Activated gamma-delta T cell (primary cell): ENCODE measurements at places on chromosomes 2 and 18.

DNA sequence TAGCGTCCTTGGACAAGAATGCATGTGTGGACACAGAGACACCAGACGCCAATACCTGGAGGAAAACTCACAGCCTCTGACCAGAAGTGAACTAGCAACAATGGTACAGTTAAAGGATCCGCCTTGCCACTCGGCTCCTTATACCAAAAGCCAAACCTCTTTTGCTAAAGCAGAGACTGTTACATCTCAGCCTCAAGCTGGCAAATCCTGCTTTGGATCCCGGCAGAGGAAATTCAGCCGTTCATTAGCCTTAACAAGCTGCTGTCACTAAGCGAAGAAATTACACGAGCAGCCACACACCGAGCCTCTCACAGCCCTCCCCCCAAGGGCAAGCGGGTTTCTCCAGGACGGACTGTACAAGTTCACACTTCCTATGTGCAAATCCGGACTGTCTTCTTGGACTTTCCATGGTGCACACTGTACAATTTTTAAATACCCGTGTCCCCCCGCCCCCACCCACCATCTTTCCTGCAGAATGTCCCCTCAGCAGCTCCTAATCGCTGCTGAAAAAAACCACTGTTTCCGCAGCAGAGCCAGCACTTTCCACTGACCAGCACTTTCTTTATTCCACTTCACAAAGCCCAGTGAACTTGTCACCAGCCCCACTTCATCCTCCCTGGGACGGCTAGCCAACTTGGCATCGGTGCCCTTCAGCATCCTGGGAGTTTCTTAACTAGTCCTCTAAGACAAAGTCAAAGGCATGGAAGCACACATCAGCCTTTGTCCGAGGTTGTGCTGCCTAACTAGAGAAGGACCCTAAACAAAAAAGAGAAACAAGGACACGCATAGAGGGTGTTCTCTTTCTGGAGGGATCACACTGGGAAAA is 1.5 kb downstream of the KLF7 start:
- DNase-seq, result no peak

DNA sequence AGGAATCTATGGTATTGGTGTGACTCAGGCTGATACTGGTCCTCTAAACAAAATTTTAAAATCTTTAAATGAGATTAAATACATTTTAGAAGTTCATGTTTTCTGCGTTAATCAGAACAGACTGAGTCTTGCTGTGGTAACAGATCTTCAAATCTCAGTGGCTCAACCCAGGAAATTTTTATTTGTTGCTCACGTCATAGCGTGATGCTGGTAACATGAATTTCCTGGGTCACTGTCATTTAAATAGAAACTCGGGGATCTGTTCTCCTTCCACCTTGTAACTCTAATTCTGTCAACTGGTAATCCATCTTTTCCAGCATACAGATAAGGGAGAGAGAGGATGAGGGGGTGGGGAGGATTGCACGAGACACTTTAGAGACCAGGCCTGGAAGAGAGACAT is 90.0 kb downstream of the CDC42EP3 start:
- no peak for DNase-seq

- DNase-seq, result peak; percentile 25
Measured at GRCh38 chr18:657311-658000, at the start of gene TYMS. Gene TYMS (plus strand): TSS chr18:657653. CDS start chr18:657743, 90 bp downstream.

- no peak for DNase-seq
Measured at GRCh38 chr2:107338059-107338458, 452.1 kb upstream of the ST6GAL2 start.

GRCh38 chr2:130310881-130311280 is 31.8 kb upstream of the IMP4 start:
- no peak for DNase-seq

DNA sequence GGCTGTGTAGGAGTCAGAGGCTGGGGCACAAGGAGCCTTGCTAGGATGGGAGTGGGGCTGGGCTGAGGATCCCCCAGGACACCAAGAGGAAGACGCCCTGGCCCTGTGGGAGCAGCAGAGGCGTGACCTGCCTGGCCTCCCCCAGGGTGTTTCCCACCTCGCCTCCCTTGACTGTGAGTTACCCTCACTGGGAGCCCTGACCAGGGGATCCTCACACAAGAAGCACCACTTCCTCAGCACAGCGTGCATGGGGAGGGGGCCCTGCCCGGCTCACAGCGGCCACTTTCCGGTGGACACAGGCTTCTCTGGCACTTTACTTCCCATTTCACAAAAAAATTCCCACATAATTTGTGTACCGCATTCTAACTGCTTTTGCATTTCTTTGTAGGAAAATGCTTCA is 187.7 kb downstream of the EIPR1 start:
- DNase-seq, result no peak

DNA sequence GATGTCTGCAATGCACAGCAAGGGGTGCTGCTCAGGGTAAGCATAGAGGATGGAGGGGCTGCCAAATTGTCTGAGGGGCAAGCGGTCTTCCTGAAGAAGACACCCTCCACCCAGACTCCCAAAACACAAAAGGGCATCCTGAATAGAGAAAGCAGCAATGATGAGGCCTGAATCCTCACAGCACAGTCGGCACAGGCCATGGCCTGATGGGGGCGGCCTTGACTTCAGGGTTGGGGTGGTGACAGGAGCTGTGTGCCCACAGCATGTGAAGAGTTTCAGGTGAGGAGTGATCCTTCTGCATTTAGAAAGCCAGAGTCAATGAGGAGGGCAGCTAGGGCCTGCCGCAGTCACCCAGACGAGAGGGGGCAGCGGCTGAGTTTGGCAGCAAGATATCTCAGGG is 159.4 kb downstream of the GALNT14 start:
- no peak for DNase-seq

DNA sequence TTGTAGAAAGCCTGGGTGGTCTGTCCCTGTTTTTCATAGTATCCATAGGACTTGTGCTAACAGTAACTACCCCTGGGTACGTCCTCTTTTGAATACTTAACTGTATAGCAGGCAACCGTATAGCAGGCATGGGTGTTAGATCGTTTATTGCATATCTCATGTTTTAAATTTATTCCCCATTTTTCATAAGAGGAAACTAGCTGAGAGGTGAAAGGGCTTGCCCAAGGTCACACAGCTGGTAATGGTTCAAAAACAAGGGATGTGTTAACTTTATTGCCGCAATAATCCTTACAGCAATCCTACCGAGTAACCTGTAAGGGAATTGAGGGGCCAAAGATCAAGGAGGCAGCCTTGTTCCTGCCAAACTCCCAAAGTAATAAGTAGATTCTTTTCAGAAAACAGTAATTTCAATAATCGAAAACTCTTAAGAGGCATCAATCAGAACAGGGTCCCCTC is 990 bp upstream of the MGAT4A start:
- no peak for DNase-seq

DNA sequence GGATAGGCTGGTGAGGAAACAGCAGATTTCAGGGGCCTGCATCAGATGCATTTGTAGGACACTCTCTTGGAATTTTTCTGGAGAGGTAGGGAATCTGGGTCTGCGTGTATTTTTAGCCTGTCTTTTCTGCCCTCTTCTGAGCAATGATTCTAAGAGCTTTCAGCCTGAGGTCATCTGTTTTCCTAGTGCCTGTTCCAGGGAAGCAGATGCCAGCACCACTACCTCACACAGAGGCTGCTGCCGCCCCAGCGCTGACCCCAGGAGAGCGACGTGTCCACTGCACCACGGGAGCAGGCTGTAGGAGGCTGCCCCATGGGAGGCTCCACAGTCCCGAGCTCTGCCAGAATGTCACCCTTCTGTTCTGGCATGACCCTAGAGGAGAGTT is 316.5 kb downstream of the CYP26B1 start:
- DNase-seq, result no peak

GRCh38 chr2:195202163-195202845 is 454.7 kb upstream of the SLC39A10 start:
- DNase-seq, result no peak

GRCh38 chr2:142794850-142795249 is 82.6 kb upstream of the KYNU start:
- DNase-seq, result no peak

- no peak for DNase-seq
Measured at GRCh38 chr2:97754690-97755346, 41.4 kb downstream of the ZAP70 start.

GRCh38 chr2:194155431-194155830 is 1501.6 kb upstream of the SLC39A10 start:
- no peak for DNase-seq

GRCh38 chr2:229220254-229220653 is 50.8 kb downstream of the PID1 start:
- DNase-seq, result no peak

DNA sequence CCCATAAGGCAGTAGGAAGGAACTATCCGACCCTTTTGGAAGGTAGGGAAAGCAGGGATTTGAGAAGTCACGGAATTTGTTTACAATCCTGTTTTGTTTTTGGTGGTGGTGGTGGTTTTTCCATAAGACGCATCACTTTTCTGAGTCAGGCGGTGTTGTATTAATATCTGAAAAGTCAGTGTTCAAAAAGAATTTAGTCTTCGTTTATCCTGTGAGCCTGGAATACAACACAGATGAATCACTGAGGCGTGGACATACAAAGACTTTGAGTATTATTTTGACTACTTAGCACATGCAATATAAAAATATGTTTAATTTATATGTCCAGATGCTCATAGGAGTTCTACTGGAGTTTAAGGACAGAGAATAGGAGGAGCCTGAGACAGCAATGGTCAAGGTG is 785 bp downstream of the ZNF892 start:
- DNase-seq, result no peak

DNA sequence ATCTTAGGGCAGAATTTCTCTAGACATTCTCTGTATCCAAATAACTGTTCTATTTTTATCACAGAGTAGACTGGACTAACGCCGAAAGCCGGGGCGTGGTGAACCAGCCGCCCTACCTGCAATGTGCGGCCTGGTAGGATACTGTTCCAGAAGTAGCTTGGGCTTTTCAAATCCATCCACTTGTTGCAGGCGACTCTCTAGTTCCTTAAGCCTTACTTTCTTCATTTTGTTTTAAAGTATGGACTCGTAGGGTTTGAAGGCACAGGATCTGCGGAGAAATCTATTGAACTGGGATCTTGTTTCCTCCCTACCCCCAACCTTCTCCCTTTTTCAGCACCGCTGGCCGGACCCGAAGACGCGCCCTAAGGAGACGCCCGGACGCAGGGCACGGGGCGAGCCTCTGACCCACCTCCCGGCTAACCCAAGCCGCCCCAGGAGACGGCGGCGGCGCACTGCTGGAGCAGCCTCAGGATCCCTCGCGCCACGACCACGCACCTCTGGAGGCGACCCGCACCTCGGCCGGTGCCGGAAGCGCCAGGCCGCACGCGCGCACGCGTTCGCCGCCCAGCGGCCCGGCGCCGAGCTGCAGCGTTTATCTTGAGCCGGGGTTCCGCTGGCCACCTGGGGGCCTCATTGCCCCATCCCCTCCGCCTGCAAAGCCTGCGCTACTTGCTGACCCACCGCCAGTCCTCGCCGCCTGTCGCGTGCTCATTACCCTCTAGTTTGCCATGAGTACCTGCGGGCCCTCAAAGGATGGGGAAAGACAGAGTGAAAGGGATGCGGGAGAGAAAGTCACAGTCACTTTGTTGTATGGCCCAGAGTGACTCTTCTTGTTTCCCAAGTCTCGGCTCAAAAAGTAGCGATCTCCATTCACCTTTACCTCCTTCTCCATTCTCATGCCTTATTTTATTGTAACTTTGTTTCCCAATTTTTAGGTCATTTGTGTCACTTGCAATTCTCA is at the start of gene METTL5:
TSS of gene METTL5 (minus strand) at position 533 of the 961 bp plus-strand sequence. CDS start at position 225, 308 bp downstream.
- DNase-seq, result peak; percentile 63

DNA sequence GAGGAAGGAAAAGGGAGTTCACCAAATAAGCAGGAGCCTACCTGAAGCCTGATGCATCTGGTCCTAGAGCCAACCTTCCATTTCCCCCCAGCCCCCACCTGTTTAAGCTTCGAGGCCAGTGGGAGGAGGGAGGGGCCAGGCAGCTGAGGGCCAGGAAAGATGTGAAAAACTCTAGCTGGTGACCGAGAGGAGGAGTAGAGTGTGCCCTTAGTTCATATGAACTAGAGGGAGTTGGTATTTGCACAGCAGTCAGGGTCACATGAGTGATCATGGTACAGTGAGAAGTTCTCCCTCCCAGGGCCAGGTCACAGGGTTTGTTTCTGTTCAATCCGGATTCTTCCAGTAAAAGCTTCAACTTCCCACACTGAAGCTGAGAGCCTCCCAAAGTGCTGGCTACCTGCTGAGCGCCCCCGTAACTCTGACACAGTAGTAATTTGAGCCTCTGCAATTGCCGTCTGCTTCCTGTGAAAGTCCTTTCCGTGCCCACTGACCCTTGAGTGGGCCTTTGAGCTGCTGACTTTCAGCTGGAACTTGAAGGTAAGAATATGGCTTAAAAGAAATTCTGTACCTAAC is at the start of gene SULT1C2:
TSS of gene SULT1C2 (plus strand) at position 362 of the 573 bp plus-strand sequence. CDS start 4,773 bp downstream, outside the sequence.
- DNase-seq, result no peak

DNA sequence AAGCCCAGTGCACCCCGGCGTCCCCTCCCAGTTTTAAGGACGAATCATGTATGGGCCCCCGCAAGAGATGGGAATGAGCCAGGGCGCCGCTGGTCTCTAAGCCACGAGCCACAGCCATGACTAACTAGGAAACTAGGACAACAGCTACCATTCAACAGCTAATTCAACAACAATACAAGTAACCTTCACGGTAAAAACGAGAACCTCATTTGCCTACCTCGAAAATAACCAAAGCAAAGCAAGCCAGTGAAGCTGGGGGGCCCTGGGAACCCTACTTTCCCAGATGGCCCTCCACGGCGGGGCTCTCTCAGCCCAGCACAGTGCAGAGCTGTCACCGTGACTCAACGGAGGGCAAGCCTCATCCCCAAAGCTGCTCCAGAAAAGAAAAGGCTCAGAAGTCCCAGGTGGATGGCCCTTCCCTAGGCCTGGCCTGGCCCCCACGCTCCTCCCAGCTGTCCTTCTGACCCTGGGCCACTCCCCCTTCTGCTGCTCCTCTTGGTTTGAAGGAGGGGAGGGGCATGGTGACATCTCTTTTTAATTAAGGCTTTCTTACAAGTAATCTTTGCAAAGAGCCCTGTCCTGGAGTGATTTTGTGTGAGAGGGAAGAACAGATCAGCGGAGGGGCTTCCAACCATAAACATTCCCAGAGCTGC is 126.3 kb downstream of the HDAC4 start:
- DNase-seq, result no peak

DNA sequence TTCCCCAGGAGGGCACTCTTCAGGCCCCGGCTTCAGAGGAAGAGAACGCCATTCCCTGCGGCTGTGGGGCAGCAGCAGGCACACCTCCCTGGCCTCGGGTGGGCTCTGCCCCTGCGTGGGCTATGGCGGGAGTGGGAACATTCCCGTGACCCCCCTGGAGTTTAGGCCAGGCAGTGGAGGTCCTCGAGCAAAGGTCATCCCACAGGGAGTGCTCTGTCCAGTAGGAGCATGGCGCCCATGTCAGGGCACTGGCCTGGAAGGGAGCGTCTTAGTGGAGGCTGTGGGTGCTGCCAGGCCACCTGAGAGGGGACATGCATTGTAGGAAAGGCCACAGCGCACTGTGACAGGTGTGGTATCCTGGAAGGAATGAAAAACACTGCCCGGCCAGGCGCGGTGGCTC is 9.2 kb upstream of the NFATC1 start:
- DNase-seq, result no peak

DNA sequence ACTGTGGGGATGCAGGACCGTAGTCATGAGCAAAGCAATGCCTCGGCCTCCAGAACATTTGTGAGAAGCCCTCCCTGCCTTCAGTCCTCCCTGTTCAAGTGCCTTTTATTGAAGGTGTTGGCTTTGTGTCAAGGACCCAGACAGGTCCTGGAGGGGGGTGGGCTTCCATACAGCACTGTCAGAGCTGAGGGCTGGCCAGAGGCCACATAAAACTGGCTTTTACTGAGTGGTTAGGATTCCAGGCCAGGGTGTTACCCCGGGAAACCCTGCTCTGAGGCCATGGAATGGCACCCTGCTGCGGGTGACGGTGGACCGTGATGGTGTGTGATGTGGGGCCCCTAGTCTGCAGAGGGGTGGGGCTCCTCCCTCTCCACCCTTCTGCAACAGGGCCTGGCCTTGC is 41.6 kb downstream of the TOGARAM2 start:
- DNase-seq, result no peak

GRCh38 chr18:59646228-59646962 is 50.8 kb downstream of the CCBE1 start:
- DNase-seq, result no peak
